Upper lobe of right lung (tissue), 1 donor: ENCODE measurements at places on chromosomes 11 and 22. TPM values are rescaled to one million over a fixed set of nuclear protein-coding genes. Genes with fewer than 3 reads are reported as not detected.

The ZNF214 gene
- total RNA-seq = 3.7 TPM

The OR5A1 gene
- total RNA-seq = not detected

The TBX10 gene
- not detected for total RNA-seq

The OR4D6 gene
- total RNA-seq = not detected

The MAPK8IP1 gene
- 6.4 TPM for total RNA-seq

The KCNJ5 gene
- total RNA-seq = 8.5 TPM
